Activated CD4-positive, alpha-beta T cell treated with anti-CD3 and anti-CD28 coated beads for 1 hour (primary cell): ENCODE measurements at places on chromosomes 2 and 18.

DNA sequence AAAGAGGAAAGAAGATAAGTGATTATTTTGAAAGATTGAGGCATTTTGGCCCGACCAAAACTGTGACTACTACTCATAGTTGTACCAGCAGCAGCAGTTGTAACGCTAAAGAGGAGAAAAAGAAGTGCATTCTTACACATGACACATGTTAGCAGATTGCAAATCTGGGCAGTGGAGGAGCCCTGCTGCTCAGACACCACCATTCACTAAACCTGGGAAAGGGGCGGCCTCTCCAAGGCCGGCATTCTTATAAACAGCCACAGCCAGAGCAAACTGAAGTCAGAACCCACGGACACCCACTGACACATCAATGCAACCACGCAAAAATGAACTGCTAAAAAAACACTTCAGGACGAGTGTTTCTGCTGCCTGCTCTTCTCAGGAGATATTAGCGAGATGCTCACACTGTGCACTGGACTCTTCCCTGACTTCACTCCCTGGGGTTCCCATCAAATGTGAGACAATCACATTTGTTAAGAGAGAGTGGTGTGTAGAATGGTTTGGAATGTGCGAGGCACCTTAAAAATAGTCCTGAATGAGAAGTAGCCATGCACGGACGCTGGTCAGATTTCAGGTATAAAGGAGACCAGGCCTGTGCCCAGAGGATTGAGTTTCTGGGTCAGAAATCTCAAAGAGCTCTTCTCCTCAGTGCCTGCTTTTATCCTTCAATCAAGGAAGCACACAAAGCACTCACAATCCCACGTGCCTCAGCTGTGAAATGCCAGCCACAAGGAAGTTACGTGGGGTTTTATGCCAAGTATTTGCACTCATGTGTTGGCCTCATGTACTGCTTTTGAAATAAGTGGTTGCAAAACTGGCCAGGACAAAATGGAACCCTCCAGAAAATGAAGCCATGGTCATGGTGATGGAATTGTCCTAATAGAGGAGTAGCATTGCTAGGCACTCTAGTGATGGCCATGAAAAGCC is 83.4 kb downstream of the MTCL1 start:
- no peak for DNase-seq

- DNase-seq: peak; percentile 68
Measured at GRCh38 chr2:234483568-234484251, 13.2 kb downstream of the ARL4C start.

- no peak for DNase-seq
Measured at GRCh38 chr2:127406454-127406853, 11.8 kb upstream of the PROC start.

- no peak for DNase-seq
Measured at GRCh38 chr2:62884514-62884913, 166.1 kb upstream of the OTX1 start.

GRCh38 chr2:198129609-198130008 is 325.2 kb downstream of the PLCL1 start:
- DNase-seq: no peak

DNA sequence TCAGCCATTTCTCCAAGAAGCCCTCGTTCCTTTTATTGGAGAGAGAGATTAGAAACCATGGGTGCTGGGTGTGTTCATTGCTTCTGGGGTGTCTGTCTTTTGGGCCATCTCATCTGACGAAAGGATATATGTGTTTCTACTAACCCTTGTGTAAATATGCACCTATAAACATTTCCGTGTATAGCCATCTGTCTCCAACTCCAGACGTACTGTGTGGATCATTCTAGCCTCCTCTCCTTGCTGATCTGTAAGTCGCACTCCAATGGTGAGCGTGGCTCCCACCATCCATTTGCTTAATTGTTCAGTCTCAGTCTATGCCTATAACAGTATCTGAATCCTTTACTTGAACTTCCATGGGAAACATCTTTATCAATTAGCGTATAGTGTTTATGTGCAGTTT is 1.8 kb downstream of the RBFA start:
- no peak for DNase-seq

GRCh38 chr18:41558715-41559114 is 396.3 kb upstream of the PIK3C3 start:
- DNase-seq: no peak

DNA sequence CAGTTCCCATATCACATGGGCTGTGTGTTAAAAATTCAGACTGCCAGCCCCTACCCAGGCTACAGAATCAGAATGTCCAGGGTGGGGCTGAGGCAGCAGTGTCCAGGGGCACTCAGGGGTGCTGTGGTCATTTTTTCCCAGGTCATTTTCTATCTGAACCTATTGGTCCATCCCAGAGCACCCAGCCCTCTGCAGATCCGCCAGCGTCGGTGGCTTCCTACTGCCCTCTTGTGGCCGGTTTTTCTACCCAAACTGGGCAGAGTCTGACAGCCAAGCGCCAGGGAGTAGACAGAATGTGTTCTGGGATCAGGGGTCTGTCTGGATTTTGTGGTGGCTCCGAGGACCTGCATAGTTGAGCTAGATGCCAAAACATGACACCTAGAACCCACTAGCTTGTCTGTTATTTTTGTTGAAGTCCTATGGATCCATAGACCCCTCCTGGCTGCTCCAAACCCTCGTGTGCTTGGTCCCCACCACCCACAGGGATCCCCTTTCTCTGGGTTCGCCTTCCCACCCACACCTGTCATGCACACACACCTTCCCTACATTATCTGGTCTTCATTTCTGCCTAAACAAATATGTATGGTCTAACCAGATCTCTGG is 34.1 kb upstream of the RMDN2 start:
- DNase-seq: peak; percentile 40

- no peak for DNase-seq
Measured at GRCh38 chr2:99775585-99775984, 285.8 kb upstream of the REV1 start.

- DNase-seq: no peak
Measured at GRCh38 chr2:197946562-197946961, 142.2 kb downstream of the PLCL1 start.

DNA sequence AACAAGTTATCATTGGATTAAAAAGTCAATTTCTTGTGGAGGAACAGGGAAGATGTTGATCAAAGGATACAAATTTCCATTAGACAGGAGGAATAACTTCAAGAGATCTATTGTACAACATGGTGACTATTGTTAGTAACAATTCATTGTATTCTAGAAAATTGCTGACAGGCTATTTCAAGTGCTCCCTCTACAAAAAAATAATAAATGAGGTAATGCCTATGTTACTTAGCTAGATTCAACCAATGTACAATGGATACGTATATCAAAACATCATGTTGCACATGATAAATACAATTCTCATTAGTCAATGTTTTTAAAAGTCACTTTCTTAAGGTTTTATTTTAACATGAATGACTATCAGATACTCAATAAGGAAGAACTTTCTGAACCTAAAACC is 33.5 kb downstream of the TFCP2L1 start:
- no peak for DNase-seq

DNA sequence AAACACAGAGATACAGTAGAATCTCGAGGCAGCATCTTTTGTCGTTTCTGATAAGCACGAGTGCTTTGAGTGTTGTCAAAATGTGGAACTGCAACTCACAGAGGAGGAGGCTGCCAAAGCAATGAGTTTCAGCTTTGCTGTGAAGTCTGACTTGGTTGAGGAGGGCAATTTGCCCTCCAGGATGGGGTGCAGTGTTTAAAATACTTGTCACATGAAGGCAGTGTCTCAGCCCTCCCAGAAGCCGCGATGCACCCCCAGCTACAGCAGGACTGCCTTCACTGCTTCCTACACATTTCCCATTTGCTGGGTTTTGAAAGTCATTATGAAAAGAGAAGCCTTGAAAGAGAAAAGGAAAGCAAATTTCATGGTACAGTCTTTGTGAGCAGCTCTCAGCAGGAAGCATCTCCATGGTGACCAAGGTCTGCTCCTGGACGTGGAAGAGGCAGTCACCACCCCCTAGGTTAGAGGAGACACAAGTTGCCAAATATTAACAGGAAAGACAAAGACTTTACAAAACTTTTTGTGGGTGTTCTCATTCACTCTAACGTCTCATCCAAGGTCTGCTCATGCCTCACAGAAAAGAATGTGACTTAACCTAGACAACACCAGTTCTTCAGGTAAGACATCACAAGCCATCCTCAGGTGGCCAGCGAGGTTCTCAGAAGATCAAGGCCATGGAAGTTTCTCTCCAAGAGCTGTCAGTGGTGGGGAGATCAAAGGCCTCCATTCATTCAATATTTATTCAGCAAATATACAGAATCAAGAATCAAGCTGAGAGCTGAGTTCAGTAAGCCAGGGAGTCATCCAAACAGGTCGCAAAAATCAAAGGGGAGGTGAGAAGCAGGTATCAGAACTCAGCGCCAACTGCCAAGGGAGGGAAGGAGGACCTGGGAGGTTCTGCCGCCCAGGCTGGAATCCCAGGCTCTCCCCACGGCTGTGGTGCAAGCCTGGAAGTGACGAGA is 476.0 kb downstream of the EIPR1 start:
- DNase-seq: no peak

GRCh38 chr2:34179511-34179910 is 580.4 kb upstream of the FAM98A start:
- DNase-seq: no peak

DNA sequence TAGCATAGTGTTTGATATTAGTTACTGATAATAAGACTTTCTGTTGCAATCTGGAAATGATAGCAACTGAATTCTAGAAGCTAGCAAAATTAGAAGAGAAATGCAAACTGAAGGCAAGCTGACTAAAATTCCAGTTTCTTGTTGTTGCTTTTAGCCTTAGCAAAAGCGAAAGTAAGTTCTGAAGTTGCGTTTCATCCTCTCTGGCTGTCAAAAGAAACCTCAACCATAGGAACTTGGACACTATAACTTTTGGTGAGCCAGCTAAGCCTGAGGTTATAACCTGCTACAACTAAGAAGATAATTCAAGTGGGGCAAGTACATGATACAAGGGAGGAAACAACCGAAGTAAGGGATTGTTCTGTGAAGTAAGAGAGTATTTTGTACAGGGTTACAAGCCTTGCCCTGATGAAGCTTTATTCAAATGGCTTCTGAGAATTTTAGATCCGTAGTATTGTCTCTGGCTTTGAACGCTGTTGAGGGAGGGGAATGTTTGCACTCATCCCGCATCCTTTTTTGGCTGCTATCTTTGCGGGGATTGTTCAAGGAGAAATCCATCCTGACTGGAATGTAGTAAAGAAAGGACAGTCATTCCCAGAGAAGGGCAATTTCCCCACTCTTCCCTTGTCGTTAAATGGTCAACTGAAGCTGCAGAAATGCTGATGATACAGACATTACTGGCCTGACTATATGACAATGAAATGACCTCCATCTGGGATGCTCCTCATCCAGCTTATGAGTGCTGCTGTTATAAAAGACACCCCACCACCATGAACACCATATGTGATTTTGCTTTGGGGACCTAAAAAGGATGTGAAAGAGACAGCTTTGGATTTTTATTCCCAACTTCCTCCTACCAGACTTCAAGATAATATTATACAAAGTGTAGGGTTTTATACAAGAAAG is 7.0 kb upstream of the TMX3 start:
- DNase-seq: no peak

DNA sequence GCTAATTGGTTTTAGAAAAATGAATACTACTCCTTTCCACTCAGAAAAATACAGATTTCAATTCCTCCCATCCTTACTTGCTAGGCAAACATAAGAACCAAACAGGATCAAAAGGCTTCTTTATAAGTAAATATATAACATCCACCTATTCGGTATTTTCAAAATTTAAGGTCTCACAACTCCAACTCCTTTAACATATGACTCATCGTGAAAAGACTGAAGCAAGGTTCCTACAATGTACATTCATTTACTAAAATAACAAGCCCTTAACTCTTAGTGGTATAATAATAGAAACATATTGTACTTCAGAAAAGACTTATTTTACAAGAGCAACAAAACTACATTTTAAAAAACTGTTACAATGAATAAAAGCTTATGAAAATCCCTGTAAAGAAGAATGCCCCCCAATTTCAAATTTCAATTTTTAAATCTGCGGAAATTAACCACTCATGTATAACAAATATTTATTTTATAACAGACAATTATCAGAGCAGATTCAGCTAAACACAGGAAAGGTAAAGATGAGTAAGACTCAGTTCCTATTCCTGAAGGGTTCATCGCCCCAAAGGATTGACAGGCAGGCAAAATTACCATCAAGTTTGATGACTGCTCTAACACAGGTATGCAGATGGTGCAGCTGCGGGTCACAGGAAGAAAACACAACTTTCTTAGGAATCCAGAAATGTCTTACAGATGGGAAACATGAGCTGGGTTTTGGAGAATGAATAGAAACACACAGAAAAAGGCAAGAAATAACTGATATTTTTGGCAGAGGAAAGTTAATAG is 96.4 kb downstream of the COBLL1 start:
- no peak for DNase-seq

DNA sequence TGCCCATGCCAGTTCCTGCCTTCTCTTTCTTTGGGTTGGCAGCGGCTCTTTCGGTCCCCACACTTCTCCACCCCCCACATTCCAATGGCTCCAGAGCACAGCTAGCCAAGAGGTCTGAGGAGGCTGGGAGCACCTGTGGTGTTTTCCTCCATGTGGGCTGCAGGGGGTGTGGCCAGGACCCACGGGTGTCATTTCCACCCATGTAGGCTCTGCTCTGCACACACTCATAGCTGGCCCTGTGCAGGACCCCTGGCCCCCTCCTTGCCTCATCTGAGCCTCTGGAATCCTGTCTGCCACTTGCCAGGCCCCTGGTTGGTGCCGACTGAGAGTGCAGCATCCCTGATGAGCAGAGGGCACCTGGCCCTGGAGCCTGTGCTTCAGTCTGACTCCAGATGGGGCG is 46.3 kb downstream of the DYSF start:
- DNase-seq: no peak

DNA sequence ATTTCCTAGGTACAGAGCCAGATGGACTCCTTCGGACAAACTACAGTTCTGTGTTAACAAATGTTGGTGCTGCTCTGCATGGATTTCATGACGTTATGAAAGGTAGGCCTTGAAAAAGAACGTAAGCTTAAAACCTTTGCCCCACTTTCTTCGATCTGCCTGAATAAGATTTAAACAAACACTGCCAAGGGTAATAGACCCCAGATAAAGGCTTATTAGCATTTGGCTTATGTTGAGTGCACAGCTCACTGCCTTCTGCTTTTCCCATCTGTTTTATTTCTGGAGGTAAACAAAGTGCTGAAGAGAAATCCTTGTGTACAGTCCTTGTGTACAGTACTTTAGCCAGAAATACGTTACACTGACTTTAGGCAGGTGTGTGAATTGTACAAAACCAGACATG is 50.0 kb upstream of the STON1 start:
- DNase-seq: no peak

DNA sequence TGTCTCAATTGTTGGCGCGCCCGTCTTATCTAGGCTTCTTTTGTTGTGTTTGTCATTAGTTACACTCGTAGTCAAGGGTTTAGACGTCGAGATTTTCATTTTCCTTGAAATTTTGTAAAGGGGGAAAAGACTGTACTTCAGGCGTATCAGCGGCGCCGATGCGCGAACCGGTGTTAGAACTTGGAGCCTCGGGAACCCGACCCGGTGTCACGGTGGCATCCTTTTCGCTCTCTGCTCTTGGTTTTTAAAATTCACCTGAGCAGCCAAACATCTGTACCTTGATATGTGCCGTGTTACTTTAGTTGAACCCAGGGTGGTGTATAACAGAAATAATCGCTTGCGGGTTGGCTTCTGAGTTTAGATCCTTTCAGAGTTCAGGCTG is 643 bp downstream of the RMC1 start:
- DNase-seq: no peak

- no peak for DNase-seq
Measured at GRCh38 chr2:110983133-110983532, 137.6 kb upstream of the BCL2L11 start.
